ENCODE measurements at places on chromosomes 3 and 15.

DNA sequence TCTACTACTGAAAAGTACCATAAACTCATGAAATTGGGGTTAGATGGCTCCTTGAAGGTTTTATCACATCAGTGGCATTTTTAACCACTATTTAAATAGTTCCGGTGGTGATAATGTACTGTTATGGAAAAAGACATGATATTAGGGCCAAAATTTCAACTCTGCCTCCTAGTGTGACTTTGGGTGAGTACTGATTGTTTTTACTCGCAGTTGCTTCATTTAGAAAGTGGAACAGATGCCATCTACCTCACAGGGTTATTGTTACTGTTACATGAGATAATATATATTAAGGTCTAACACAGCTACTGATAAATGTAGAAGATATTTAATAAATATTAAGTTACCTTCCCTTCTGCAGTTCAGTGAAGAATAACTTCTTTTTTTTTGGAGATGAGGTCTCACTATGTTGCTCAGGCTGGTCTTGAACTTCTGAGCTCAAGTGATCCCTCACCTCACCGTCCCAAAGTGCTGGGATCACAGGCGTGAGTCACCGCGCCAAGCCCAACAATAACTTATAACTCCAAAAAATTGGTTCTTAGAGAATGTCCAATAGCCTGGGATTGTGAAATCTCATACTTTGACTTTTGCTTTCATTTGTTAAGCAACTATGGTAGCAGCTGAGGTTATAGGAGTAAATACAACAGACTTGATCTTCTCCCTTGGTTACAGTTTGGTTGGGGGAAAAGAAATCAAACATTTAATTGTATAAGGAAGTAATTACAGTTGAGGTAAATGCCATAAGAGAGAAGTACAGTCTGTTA, 48.3 kb downstream of the MEF2A start:
- DNase-seq = no peak

DNA sequence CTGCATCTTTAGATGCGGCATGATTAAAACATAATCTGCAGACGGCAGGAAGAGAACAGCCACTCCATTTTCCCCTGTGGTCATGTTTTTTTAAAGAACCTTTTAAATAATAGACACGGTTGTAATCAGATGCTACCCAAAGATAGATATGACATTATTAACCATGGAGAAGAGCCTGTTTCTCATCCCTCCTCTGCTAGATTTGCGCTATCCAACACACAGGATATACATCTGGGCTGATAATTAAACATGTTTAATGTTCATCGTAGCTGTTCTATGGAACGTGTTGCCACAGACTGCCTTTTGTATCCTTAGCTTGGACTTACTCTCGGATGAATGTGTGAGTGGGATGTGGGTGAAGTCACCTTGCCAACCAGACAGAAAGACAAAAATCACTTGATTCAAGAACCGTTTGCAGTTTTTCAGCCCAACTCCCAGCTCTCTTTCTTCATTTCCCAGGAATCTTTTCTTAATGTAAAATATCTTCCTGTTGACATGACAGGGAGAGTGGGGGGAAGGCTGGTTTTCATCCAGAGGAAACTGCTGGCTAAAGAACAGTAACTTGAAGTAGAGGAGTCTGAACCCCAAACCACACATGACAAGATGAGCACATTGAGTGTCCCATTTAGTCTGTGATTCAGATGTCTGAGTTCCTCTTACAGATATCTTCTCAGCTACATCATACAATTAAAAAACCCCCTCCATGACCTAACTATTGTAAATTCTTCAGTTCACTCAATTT, 118.6 kb upstream of the PRICKLE2 start:
- no peak for DNase-seq

DNA sequence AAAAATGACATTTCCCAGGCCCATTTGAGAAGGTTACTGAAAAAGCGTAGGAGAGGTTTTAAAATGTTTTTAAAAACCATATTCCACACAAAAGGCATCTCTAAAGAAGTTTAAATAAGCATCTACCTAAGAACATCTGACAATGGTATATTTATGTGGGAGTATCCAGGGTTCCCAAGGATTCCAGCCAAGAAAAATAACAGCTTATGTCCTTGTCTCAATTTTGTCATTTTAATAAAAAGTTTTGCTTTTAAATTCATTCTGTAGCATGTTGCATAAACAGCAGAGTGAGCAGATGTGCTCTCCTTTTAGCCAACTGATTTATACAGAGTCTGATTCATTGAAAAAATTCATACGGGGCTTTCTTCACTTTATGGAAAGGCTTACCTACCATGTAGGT, 129.9 kb downstream of the LRRC3B start:
- no peak for DNase-seq

DNA sequence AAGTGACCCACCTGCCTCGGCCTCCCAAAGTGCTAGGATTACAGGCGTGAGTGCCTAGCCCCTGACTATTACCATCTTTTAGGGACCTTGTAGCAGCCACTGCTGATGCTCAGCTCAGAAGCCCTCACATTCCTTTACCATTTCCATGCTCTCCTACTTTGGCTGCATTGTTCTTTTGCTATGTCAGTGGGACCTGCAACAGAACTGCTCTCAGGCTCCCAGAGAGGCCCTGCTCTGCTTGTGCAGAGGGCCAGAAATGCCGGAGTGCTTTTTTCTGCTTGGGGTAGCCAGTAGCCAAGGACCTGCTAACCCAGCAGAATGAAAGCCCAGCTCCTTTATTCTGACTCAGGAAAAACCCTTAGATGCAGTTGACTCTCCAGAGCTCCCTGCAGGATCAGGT, 18.3 kb upstream of the PROK2 start:
- no peak for DNase-seq

GRCh38 chr3:155791190-155791589, 14.9 kb downstream of the C3orf33 start:
- DNase-seq = no peak

GRCh38 chr3:46896386-46896785, 18.9 kb downstream of the PTH1R start:
- DNase-seq = no peak

DNA sequence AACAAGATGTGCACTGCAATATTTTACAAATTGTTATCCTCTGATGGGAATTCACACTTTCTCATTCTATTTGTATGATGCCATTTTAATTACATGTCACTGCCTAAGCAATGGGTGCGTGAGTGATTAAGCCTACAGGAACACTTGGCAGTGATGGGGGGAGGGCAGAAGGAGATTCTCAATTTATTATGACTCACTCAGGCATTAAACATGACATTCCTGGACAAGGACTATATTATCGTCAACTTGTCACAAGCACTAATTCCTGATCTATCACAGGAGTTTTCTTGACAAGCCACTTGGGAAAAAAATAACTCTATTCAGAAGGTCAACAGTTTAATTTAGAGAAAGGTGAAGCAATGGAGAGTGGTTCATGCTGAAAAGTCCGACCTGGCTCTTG, 556.8 kb downstream of the NSUN3 start:
- no peak for DNase-seq

- DNase-seq = no peak
These were observed 551.9 kb upstream of the GOLIM4 start for GRCh38 chr3:168647582-168647981.

GRCh38 chr3:79968418-79968817, 200.6 kb upstream of the ROBO1 start:
- no peak for DNase-seq

GRCh38 chr3:43213631-43214030, 72.7 kb upstream of the SNRK start:
- DNase-seq = no peak
